ENCODE measurements at places on chromosomes 1 and 21.

DNA sequence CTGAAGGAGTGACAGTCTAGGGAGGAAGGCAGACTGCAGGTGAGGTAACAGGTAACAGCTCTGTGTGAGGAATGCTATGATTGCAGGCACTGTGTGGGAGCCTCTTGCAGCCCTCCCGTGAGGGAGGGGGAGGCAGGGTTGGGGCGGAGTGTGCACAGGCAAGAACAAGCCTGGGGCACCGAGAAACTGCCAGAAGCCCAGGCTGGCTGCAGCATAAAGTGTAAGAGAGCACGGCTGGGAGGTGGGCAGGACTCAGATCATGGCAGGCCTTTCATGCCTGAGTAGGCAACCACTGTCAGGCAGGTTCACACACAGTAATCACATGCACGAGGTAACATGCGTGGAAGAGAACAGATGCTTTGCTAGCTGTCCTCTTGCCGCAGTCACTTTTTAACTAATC, 11.3 kb upstream of the RHEX start:
- no peak for DNase-seq

GRCh38 chr1:18633422-18634155, 2.9 kb downstream of the PAX7 start:
- DNase-seq: no peak

DNA sequence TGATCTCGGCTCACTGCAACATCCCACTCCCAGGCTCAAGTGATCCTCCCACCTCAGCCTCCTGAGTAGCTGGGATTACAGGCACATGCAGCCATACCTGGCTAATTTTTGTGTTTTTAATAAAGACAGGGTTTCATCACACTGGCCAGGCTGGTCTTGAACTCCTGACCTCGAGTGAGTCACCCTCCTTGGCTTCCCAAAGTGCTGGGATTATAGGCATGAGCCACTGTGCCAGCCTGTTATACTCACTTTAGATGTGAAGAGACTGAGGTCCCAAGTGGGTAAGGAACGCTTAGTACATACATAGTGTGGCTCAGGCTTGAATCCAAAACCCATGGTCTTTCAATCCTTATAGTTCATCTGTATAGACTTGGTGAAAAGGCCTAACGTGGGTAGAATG, 63.7 kb upstream of the EPS8L3 start:
- DNase-seq: peak; percentile 55

GRCh38 chr1:5098981-5099385, 444.6 kb downstream of the AJAP1 start:
- DNase-seq: no peak

- no peak for DNase-seq
Observed at GRCh38 chr21:35342440-35342839, 293.3 kb upstream of the RUNX1 start.

GRCh38 chr1:40363721-40364120, 9.8 kb upstream of the SMAP2 start:
- no peak for DNase-seq

- no peak for DNase-seq
Observed at GRCh38 chr1:220680085-220680687, 10.0 kb upstream of the C1orf115 start.

GRCh38 chr1:94081566-94082344, 39.2 kb downstream of the ABCA4 start:
- DNase-seq: no peak

DNA sequence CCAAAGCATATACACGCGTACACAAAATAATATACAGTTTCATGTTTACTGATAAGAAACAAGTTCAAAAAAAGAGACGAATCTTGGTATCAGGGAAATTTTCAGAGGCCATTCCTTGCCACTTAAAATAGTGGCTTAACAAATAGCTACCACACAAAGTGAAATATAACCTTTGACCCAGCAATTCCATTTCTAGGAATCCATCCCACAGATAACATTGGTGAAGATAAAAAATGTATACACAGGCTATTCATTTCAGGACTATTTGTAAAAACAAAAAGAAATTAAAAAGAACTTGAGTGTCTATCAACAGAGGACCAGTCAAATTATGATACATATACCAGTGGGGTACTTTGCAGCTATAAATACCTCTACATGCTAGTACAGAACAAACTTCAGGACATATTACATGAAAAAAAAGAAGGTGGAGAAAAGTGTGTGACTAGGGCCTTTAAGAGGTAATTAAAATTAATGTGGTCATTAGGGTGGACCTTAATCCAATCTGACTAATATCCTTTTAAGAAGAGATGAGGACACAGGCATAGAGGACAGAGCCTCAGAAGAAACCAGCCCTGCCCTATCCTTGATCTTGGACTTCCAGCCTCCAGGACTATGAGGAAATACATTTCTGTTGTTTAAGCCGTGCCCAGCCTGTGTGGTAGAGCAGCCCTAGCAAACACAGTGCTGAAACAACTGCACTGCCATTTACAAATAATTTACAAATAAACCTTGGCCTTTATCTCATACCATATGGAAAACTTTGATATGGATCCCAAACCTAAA, 7.8 kb downstream of the UBE2G2 start:
- no peak for DNase-seq

- no peak for DNase-seq
Observed at GRCh38 chr1:204036882-204037655, 35.8 kb upstream of the SOX13 start.

- no peak for DNase-seq
Observed at GRCh38 chr1:240516069-240516468, 95.9 kb downstream of the GREM2 start.

DNA sequence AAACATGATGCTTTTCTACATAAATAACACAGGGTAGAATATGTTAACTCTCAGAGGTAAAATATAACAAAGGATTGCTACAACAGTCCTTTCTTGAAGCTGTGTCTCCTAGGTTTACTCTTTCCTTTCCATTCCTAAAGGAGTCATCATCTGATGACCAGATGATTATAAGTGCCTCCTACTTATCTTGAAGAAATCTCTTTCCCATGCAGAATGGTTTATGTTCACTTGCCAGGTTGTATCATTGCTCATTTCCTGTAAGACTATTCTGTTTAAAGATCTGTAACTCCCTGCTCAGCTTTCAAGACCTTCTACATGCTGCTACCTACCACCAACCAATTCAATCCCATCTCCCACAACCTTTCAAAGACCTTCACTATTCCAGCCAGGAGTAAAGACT, 51.5 kb upstream of the PTCH2 start:
- no peak for DNase-seq

GRCh38 chr21:31786164-31786920, 54.4 kb upstream of the SCAF4 start:
- DNase-seq: no peak
